ENCODE measurements at places on chromosomes 2 and 18. TPM values are rescaled to one million over a fixed set of nuclear protein-coding genes. Genes with fewer than 3 reads are reported as not detected.

CYS1 gene
- total RNA-seq = 10.5 TPM

BMP10 gene
- not detected for total RNA-seq

DNA sequence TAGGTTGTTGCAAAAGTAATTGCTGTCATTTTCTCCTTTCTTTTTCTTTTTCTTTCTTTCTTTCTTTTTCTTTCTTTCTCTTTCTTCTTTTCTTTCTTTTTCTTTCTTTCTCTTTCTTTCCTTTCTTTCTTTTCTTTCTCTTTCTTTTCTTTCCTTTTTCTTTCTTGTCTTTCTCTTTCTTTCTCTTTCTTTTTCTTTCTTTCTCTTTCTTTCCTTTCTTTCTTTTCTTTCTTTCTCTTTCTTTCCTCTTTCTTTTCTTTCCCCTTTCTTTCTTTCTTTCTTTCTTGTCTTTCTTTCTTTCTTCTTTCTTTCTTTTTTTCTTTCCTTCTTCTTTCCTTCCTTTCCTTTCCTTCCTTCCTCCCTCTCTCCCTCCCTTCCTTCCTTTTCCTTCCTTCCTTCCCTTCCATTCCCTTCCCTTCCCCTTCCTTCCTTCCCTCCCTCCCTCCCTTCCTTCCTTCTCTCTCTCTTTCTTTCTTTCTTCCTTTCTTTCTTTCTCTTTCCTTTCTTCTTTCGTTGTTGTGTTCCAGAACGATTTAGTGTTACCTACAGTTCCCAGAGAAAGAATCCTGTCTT is 178.9 kb downstream of the RPIA start:
- H3K4me3 ChIP-seq = no peak overlapping the region
- no peak overlapping the region for H3K27ac ChIP-seq
- no peaks in the 10 kb centered on the region for H3K36me3 ChIP-seq
- no peaks in the 10 kb centered on the region for H3K27me3 ChIP-seq

DNA sequence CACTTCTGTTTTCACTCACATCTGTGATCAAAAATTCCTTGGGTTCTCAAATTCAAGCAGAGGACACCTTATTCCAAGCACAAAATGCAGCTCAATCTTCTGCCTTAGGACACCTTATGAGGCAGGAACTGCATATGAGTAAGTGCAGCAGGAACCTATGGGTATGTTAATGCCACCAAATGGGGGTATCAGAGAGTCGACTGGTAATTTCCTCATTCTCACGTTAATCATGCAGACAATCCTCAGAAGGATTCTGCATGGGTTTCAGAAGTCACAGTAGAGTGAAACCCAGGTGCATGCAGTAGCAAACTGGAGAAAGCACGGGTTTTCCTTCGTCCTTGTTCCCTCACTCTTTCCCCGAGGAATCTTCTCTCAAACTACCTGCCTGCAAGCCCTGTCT is 452.8 kb downstream of the CBLN2 start:
- H3K27ac ChIP-seq = no peak overlapping the region
- no peaks in the 10 kb centered on the region for H3K4me1 ChIP-seq
- H3K36me3 ChIP-seq = no peaks in the 10 kb centered on the region
- no peaks in the 10 kb centered on the region for H3K27me3 ChIP-seq

DNA sequence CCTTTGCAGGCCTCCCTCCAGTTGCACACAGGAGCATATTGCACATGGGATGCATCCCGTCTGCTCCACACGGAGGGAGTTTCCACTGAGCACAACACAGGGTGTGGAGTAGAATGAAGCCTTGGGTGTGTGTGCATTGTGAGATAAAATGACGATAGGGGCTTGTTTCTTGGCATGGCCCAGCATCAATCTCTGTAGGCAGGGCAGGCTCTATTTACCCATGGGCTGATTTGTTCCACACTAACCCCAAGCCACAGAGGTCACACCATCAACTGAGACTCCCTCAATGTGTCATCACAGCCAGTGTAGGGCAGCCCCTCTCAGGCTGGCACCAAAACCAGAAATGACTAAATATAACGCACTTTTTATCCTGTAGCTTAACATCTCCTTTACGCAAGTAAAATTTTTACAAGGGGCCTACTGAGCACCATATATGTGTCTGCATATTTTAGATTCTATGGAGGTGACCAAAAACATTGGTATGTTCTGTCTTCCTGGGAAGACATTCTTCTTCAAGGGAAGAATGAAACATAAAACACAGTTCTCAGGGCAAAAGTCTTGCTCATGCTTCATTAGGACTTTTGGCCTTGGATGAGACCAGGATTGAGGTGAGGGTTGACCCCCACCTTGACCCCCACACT is 2.7 kb upstream of the GKN1 start:
- no peak for DNase-seq
- H3K4me1 ChIP-seq = no peaks in the 10 kb centered on the region
- H3K36me3 ChIP-seq = no peaks in the 10 kb centered on the region
- no peak overlapping the region for H3K4me3 ChIP-seq

GRCh38 chr2:128643221-128644065 is 324.8 kb upstream of the HS6ST1 start:
- H3K27ac ChIP-seq = no peak overlapping the region
- H3K27me3 ChIP-seq = no peaks in the 10 kb centered on the region
- H3K4me3 ChIP-seq = no peak overlapping the region
- H3K4me1 ChIP-seq = peaks cover 21% of the 10 kb centered on the region

DNA sequence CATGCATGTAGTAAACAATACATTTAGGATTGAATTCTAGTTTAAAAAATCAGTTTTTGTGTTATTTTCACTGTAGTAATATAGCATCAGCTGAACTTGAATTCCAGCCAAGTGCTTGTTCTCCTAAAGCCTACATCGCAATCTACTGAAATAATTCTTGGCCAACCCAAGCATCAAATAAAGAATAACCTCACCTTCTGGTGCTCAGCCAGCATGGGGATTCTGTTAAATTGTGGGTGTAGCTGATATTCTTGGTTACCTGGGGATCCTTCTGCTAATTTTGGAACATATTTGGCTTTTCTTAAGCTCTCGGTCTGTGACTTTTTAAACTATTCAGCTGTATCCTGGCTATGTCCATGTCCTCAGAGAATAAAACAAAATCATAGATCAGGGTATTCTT is 248.8 kb downstream of the NRXN1 start:
- H3K27me3 ChIP-seq = no peaks in the 10 kb centered on the region
- H3K36me3 ChIP-seq = no peaks in the 10 kb centered on the region
- peaks cover 8% of the 10 kb centered on the region for H3K4me1 ChIP-seq
- no peak overlapping the region for H3K4me3 ChIP-seq
- H3K27ac ChIP-seq = no peak overlapping the region

FANCL gene
- total RNA-seq = 26.5 TPM

KCNIP3 gene
- 61.2 TPM for total RNA-seq

CCL20 gene
- not detected for total RNA-seq

GRCh38 chr2:47250586-47251403 is 95.7 kb upstream of the STPG4 start:
- no peak overlapping the region for H3K27ac ChIP-seq
- no peak overlapping the region for H3K4me3 ChIP-seq
- peaks cover 16% of the 10 kb centered on the region for H3K4me1 ChIP-seq
- no peaks in the 10 kb centered on the region for H3K36me3 ChIP-seq
- no peaks in the 10 kb centered on the region for H3K27me3 ChIP-seq

- DNase-seq = peak; percentile 70
- H3K27me3 ChIP-seq = no peaks in the 10 kb centered on the region
- no peaks in the 10 kb centered on the region for H3K36me3 ChIP-seq
- H3K4me3 ChIP-seq = no peak overlapping the region
- peak overlapping the region; percentile 42 for H3K27ac ChIP-seq
- peaks cover 20% of the 10 kb centered on the region for H3K4me1 ChIP-seq
Observed at GRCh38 chr18:24176727-24177416, 38.0 kb downstream of the CABYR start.

DNA sequence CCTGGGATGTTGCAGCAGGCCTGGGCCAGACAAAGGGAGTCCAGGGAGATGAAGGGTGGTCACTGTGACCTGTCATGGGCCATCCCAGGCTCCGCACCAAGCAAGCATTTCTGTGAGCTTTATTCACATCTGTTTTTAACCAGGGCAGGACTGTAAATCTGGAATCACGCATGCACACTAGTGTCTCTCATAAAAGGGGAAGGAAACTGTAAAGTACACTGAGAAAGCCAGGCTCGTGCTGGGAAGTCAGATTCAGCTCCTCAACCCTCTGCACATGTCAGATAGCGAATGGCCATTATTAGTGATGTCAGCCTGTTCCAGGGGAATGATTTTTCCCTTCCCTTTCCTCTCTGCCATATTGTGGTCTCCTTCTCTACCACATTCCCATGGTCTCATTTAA is 818.6 kb upstream of the RAB6C start:
- H3K36me3 ChIP-seq = no peaks in the 10 kb centered on the region
- no peaks in the 10 kb centered on the region for H3K27me3 ChIP-seq
- H3K27ac ChIP-seq = no peak overlapping the region
- DNase-seq = no peak
- H3K4me3 ChIP-seq = no peak overlapping the region

DNA sequence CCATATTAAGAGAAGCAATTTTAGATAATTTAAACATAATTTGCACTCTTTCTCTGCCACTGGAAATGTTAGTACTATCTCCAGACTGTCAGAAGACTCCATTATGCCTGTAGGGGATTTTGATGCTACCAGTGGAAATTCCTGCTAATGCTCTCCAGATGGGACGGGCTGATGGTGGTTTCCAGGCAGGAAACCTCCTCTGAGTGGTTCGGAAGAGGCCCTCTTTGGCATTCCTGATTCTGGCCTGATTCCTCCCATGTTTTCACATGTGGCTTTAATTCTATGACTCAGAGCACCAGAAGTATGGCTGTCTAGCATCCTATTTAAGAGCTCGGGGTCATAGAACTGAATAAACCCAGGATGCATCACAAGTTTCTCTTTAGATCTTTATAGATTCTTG is 70.9 kb upstream of the ST6GAL2 start:
- no peaks in the 10 kb centered on the region for H3K36me3 ChIP-seq
- H3K27ac ChIP-seq = no peak overlapping the region
- H3K4me3 ChIP-seq = no peak overlapping the region
- no peaks in the 10 kb centered on the region for H3K27me3 ChIP-seq
- H3K4me1 ChIP-seq = no peaks in the 10 kb centered on the region
- no peak for DNase-seq

KCNK3 gene
- 1.1 TPM for total RNA-seq

DNA sequence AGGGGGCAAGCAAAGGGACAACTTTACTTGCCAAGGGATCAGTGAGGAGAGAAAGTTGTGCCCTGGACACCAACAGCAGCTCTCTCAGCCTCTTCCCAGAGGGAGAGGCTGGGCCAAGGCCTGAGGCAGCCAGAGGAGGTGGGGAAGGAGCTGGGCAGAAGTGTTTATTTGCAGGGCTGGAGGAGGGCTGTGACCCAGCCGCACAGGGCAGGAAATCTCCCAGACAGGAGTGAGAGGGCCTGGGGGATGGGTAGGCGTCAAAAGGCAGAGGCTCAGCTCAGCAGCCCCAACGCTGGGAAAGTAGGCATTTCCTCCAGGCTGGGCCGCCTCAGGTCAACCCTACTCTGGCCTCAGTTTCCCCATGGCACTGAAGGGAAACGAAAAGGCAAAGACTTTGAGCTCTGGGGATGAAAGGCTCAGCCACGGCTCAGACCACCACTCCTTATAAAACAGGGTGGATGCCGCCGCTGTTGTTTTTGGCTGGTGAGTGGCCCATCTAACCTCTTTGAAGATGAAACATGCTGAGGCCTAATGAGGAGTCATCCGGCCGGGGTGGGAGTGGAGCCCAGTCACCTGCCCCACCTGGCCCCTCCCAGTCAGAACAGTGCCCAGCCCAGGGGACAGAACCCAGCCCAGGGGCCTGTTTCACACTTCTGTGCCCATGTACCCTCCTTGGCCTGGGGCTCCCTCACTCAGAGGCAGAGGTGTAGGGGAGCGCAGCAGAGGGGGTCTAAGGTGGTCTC is 21.9 kb upstream of the SEMA4C start:
- no peaks in the 10 kb centered on the region for H3K27me3 ChIP-seq
- H3K4me1 ChIP-seq = no peaks in the 10 kb centered on the region
- DNase-seq = no peak
- H3K27ac ChIP-seq = no peak overlapping the region

DNA sequence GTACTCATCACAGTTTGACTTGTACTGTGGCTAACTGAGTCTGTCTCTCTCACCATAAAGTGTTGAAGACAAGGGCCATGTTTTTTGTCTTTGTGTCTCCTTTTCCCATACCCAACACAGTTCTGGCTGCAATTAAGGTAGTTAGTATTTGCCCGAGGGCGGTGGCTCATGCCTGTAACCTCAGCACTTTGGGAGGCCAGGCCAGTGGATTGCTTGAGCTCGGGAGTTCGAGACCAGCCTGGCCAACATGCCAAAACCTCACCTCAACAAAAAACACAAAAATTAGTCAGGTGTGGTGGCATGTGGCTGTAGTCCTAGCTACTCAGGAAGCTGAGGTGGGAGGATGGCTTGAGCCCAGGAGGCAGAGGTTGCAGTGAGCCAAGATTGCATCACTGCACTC is 6.9 kb upstream of the KIF3C start:
- no peaks in the 10 kb centered on the region for H3K4me1 ChIP-seq
- no peak overlapping the region for H3K4me3 ChIP-seq
- H3K36me3 ChIP-seq = no peaks in the 10 kb centered on the region
- H3K27me3 ChIP-seq = no peaks in the 10 kb centered on the region
- no peak overlapping the region for H3K27ac ChIP-seq
- DNase-seq = no peak

MOCOS gene
- total RNA-seq = 10.2 TPM

- H3K4me3 ChIP-seq = no peak overlapping the region
- H3K27me3 ChIP-seq = peaks cover 38% of the 10 kb centered on the region
- no peak for DNase-seq
- H3K4me1 ChIP-seq = peaks cover 23% of the 10 kb centered on the region
- H3K27ac ChIP-seq = no peak overlapping the region
Observed at GRCh38 chr2:98937906-98938305, 1.9 kb upstream of the CRACDL start.

DNA sequence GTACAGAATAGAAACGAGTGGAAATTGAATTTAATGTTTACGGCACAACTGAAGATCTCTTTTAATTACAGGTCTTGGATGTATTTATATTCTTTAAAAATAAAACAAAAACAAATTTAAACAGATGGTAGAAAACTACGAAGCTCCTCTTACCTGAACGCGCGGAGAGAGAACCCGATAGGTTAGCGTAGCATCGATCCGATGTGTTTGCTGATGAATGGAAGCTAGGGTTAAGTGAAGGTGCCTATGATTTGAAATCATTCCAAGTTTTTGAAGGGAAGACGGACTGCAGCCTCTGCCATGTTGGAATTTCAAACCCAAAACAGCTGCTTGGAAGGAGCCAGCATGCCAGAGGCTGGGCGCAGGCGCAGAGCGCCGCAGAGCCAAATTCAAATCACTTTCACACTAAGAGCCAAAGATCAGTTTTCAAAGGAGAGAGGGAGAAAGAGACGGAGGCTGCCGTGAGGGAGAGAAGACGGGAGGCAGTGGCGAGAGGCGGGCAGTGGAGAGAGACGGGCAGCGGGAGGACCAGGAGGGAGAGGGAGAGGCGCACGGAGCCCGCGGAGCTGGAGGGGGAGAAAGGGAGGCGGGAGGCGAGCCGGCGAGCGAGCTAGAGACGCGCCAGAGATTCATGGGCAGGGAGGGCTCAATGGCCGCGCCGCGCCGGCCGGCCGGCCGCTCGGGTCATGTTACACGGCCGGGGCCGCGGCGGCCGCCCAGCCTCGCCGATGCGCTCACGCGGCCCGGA is at the start of gene FIGN:
FIGN (minus strand) TSS at position 324 of the 748 bp plus-strand sequence. CDS start 1,081 bp downstream, outside the sequence.
- H3K4me1 ChIP-seq = peaks cover 3% of the 10 kb centered on the region
- H3K27ac ChIP-seq = peak within 1 kb of the TSS; percentile 95
- no peaks in the 10 kb centered on the region for H3K36me3 ChIP-seq
- peak; percentile 65 for DNase-seq

- no peaks in the 10 kb centered on the region for H3K27me3 ChIP-seq
- H3K27ac ChIP-seq = no peak overlapping the region
- H3K36me3 ChIP-seq = no peaks in the 10 kb centered on the region
- no peak overlapping the region for H3K4me3 ChIP-seq
- no peak for DNase-seq
Observed at GRCh38 chr18:35526495-35527059, 28.8 kb upstream of the INO80C start.

ARHGAP25 gene
- 5.9 TPM for total RNA-seq

GRCh38 chr2:207206011-207206410 is 40.3 kb upstream of the KLF7 start:
- no peak overlapping the region for H3K27ac ChIP-seq
- no peaks in the 10 kb centered on the region for H3K36me3 ChIP-seq
- no peaks in the 10 kb centered on the region for H3K4me1 ChIP-seq
- no peak overlapping the region for H3K4me3 ChIP-seq

Measured in tibial nerve (tissue), 4 donors.